ENCODE measurements at places on chromosomes 6 and 20.

- DNase-seq, result no peak
Observed at GRCh38 chr6:53327017-53327395, 21.7 kb downstream of the ELOVL5 start.

DNA sequence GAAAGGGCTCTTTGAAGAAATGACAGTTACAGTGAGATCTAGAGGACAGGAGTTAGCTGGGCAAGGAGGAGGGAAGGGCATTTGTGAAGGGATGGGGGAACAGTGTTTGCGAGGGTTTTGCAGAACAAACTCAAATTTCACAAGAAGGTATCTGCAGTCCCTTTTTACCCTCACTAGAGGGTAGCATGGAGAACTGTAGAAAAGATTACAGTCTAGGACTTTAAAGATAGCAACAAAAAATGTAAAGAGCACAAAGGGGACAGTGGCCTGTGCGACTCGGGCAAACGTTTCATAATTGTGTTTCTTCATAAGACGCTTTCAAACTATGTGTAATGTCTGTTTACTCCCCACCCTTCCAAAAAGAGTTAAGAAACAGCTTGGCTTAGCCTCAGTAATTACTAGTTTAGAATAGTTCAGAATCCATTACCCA, 21.2 kb upstream of the ASXL1 start:
- no peak for DNase-seq

GRCh38 chr6:159108426-159108985, 60.7 kb upstream of the FNDC1 start:
- no peak for DNase-seq

- DNase-seq, result no peak
Observed at GRCh38 chr6:11926594-11927407, 85.3 kb upstream of the HIVEP1 start.

DNA sequence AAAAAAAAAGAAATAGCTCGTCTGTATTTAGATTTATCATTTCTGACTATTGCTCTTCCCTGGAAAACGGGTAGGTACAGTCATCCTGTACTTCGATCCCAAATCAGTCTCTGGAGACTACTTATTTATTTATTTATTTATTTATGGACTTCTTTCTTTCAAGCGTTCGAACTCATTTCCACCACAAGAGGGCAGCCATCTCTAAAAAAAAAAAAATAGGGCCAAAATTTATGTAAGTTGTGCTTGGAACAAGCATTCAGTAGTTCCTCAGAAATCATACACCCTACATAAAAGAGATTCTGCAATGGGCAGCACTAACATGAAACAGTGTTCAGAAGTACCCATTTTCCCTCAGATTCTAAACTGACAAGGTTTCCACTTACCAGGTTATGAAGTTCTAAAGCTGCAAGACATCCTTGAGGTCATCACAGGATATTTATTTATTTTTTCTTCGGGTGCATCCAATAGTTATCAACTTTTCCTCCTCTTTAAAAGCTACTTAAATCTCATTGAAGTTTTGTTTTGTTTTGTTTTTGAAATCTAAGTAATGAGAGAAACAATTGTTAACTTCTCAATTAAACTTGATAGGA, 1.9 kb upstream of the BMP2 start:
- DNase-seq, result no peak
